Activated naive CD4-positive, alpha-beta T cell treated with anti-CD3 and anti-CD28 coated beads, Interleukin-2, amount 10 ng/mL, durations not matched to agents 7 days and 5 days (primary cell): ENCODE measurements at places on chromosomes 4 and X.

- no peak for DNase-seq
Measured at GRCh38 chr4:158681629-158682028, 9.5 kb downstream of the ETFDH start.

GRCh38 chr4:121898150-121898549, 27.9 kb upstream of the BBS7 start:
- DNase-seq = peak; percentile 30

DNA sequence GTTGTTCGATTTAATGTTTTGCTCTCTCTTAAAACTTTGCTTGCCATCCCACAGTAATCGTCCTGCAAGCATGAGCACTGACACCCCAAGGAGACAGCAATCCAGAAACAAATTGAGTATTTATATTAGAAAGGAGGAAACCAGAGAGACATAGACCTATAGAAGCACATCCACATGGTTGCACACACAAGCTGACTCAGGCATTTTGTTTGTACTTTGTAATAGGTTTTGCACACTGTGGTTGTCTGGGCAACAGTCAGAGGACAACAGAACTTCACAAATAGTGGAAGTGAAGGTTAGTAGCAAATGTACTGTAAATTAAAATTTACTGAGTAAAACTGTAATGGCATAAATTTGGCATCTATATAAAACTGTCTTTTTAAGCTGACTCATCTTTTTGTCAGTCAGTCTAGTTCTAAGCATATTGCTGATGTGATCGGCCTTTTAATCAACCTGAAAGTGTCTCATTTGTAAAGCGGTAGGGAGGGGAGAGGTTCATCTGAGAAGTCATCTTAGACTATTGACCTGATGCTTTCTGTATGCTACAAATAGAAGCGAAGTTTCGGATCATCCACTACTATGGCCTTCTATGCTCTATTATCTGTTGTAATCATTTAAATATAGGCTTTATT, 1624.7 kb downstream of the ARAP2 start:
- DNase-seq = no peak

GRCh38 chrX:111319451-111319850, 49.2 kb upstream of the CAPN6 start:
- no peak for DNase-seq

DNA sequence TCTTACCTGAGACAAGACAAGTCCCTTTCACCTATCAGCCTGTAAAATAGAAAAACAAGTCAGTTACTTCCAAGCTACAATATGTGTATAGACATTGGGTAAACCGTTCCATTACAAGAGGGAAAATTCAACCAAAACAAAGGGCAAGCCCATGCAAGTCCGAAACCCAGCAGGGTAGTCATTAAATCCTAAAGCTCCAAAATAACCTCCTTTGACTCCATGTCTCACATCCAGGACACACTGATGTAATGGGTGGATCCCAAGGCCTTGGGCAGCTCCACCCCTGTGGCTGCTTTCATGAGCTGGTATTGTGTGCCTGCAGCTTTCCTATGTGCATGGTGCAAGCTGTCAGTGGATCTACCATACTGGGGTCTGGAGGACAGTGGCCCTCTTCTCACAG, 14.7 kb upstream of the FAM47B start:
- no peak for DNase-seq

GRCh38 chr4:113831457-113831856, 69.9 kb upstream of the CAMK2D start:
- DNase-seq = no peak

DNA sequence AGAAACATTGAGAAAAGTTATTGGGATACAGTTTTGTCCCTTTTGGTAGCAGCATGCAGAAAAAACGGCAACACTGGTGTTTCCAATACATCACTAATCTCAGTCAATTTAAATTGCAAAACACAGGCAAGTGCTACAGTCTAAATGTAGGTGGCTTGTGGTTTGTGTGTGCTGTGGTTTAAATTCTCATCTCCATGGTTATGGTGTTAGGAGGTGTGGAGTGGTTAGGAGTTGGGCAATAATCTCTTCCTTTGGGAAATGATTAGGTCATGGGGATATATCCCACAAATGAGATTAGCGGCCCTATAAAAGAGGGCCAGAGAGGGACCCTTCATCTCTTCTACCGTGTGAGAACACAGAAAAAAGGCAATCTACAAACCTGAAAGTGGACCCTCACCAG, 1344.3 kb downstream of the ADGRL3 start:
- no peak for DNase-seq

- DNase-seq = no peak
Measured at GRCh38 chr4:143399113-143399949, 62.7 kb downstream of the GAB1 start.

DNA sequence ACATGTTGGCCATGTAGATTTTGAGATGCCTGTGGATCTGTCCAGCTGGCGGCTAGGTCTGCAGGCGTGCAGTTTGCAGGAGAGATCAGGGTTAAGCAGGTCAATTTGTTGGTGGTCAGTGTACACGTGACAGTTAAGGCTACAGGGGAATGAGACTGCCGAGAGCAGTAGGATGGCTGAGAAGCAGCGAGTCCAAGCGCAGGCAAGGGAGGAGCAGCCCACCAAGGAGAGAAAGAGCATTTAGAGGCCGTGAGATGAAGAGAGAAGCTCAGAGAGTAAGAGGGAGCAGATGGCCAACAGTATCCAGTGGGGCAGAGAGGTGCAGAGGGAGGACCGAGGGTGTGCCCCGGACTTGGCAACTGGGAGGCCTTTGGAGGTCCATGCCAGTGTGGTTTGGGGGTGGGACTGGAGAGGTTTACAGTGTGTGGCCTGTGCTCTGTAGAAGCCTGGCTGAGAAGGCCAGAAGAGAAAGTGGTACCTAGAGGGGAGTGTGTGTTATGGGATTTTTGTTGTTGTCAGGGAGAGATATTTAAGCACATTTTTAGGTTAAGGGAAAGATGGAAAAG, 18.4 kb downstream of the SNX25 start:
- no peak for DNase-seq

- DNase-seq = no peak
Measured at GRCh38 chrX:148865277-148866210, 365.1 kb downstream of the AFF2 start.

GRCh38 chr4:184732126-184732525, 1.8 kb downstream of the CENPU start:
- no peak for DNase-seq

DNA sequence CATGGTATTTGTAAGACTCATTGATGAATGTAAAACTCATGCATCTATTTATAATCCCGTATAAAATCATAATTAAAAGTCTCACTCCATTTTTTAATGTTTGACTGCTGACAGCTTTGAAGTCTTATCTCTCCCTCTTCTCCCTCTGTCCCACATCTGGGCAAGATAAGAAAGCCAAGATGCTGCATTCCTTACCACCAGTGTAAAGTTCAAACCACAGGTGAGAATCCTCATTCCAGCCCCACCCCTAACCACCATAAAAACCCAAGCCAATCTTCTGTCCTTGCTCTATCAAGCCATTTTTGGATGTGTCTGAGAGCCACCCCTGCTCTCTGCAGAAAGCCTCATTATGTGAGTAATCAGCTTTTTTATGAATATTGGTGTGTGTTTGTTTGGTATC, 59.3 kb upstream of the MAGED1 start:
- DNase-seq = no peak

DNA sequence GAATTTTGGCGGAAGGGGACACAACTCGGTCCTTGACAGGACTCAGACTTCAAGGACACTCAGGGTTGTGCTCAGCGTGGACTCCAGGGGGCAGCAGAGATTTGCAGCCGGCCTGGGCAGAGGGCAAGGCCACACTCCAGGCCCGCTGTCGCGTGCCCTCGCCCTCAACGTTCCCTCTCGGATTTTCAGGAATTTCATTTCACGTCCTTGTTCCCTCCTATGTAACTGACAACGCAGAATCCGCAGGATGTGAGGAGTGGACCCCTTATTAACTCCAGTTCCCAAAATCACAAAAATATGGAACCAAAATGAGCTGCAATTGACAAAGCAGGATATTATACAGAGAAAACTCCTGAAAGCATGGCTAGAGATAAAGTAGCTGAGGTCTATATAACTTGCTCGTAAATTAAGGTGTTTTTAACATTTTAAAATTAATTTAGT, 21.0 kb upstream of the DCTD start:
- peak; percentile 73 for DNase-seq

- DNase-seq = peak; percentile 35
Measured at GRCh38 chr4:20395160-20395773, 143.6 kb downstream of the SLIT2 start.

DNA sequence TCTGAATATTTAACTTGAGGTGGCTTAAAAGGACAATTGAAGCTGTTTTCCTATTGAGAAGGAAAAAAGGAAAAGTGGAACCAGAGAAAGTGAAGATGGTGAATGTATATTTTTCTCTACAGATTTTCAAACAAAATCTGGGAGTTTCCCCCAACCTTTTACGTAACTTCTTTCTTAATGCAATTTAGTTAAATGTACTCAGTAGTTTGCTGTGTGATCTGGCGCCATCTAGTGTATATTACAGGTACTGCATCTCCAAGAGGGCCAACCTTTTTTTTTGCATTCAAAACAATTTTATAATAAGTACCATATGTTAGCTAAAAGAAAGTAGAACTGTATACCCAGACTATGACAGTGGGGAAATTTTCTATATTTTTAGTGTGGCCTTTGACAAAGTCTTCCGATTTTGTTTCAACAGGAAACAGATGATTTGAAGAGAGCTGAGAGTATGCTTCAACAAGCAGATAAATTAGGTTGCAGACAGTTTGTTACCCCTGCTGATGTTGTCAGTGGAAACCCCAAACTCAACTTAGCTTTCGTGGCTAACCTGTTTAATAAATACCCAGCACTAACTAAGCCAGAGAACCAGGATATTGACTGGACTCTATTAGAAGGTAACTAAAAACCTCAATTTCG, 82.0 kb downstream of the PLS3 start:
- peak; percentile 21 for DNase-seq

- DNase-seq = no peak
Measured at GRCh38 chrX:9765072-9765736, 443 bp downstream of the GPR143 start.

- DNase-seq = peak; percentile 34
Measured at GRCh38 chr4:150828159-150828558, 186.9 kb downstream of the LRBA start.

DNA sequence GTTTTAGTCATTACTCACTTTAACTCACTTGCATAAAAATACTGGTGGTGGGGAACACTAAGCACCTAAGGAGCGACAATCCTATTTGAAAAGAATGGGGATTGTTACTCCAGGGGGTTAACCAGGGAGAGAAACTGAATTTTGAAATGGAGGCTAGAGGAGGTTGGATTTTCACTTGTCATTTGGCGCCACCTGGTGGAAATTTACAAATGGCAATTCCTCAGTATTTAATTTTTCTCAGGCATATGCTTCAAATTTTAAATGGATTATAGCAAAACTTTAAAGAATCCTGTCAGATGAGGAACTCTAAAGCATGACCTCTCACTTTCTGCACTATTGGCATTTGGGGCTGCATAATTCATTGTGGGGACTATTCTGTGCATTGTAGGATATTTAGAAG, 2.7 kb upstream of the GEMIN8 start:
- peak; percentile 62 for DNase-seq

DNA sequence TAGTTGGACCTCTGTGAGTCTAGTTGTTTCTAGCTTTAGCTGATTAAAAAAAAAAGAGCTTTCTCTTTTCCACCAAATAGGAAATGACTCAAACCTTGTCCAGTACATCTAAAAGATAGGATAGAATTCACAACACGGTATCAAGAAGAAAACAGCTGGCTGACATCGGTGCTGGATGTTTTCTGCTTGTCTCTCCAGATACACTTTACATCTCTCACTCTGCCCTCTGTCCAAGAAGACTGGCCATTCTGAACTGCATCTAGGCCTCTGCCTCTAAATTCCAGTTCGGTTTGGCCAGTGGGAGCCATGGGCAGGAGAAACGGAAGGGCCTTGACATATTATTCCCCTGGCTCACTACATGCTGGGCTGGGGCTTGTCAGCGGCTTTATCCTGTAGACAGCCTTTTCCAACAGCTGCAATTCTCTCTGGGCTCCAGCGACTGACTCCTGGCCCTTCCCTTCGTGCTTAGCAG, 57.3 kb upstream of the SHISA3 start:
- DNase-seq = no peak

- peak; percentile 47 for DNase-seq
Measured at GRCh38 chrX:133921764-133922389, 63.5 kb downstream of the GPC3 start.
